ENCODE measurements at places on chromosomes 1 and 21.

DNA sequence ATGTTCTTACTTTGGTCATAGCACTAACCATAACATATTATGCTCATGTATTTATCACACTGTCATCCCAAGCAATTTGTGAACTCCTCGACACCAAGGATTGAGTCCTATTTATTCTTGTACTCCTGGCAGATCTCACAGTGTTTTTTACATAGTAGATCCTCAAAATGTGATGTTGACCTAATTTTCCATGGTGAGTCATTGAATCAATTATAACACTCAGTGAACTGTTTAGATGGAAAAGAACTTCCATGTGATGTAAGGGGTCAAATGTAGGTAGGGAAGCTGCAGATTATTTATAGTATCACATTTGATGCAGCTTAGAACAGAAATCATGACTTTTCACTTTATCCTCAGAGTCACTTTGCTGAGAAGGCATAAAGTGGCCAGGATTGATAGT lies 281.9 kb upstream of the ADAMTS5 start:
- peak; percentile 31 for DNase-seq

DNA sequence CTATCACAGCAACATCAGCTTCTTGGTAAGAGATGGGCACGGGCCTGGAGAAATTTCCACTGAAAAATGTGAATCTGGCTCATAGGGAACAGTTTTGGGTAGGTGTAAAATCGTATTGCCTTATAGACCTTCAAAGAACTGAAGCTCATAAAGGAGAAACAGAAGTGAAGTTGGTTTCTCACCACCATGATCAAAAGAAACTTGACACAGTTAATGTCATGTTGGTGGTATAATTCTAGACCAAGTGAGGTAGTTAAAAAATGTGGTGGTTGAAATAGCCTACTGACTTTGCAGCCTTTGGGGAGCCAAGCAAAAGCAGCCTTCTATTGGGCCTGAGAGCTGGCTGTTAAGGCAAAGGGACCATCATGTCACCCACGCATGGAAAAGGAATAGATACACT lies 8.9 kb downstream of the CD1D start:
- DNase-seq: no peak

GRCh38 chr1:11882814-11883538 lies 24.2 kb upstream of the NPPB start:
- no peak for DNase-seq

DNA sequence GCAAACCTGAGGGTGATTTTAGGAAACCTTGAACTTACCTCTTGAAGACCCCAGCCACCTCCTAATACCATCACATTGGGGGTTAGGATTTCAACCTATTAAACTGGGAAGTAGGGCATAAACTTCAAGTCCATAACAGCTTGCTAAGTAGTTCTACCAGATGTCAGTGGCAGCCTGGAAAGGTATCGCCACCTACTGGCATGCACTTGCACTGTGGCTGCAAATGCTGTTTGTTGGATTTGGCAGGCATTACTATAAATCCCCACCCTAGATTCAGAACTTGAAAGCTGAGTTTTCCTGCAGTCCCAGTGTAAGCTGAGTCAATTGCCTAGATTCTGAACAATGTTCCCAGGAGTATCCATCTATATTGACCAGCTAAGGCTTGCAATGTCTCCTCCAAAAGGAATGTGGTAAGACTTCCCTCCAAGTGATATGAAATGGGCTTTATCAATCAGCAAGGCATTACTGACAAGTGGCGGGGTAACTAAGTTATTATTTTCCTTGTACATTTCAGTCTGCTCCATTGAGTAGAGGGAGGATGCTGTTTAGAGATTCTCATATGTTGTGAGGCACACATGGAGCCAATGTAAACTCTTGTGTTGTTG lies 474.5 kb downstream of the PTPRC start:
- DNase-seq: peak; percentile 18

DNA sequence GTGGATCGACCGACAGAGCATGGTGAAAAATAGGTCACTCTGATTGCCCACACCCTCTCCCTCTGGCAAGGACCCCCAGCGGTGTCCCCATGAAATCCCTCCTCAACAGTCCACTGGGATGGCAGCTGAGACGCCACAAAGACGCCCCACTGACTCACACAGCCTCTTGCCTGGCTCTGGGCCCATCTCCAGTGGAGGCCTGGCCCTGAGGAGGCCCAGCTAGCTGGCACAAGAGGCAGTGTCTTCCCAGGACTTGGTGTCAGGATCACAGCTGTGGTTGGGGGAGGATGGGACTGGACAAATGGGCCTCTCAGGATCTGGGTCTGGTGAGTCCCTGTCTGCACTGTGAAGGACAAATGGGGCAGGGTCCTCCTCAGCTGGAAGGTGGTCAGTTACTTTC lies 4.6 kb downstream of the ALX3 start:
- no peak for DNase-seq

DNA sequence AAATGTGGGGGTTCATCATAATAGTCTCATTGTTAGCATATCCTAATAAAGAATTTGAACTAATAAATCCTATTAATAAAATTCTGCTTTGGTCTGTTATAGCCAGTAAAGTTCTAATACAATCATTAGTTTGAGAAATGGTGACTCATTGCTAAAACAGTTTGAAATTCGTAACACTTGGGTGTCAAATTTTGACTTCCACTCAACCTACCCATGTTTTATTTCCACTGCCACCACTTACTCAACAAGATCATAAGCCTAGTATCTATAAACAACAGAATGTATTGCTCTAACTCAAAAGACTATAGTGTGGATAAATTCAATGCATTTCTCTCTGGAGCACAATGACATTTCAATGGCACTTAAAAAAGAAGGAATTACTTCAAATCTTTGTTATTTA lies 29.1 kb downstream of the LGALS8 start:
- no peak for DNase-seq

GRCh38 chr1:67211589-67212563 lies 45.6 kb downstream of the IL23R start:
- DNase-seq: no peak

DNA sequence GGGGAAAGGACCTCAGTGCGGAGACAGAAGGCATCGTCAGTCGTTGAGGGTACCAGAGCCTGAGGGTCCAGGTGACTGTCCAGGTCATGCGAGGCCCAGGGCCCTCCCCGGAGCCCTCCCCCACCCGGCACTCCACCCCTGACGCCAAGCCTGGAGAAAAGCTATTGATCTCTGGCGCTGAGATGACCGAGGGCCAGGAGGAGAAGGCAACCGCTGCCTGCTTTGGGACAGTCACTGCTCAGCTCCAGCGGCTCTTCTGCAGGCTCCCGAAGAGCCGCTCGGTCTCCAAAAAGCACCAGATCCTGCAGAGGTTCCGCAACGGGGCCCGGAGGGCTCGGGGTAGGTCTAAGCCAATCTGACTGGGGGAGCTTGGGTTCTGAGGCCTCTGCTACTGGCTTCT lies 10.9 kb downstream of the RASSF5 start:
- DNase-seq: no peak

- no peak for DNase-seq
Measured at GRCh38 chr1:236491469-236492136, 32.2 kb upstream of the LGALS8 start.

- DNase-seq: no peak
Measured at GRCh38 chr1:182974506-182975191, 21.7 kb upstream of the SHCBP1L start.

Measured in RCC 7860 (cell line).